ENCODE measurements at places on chromosomes 16 and 17.

DNA sequence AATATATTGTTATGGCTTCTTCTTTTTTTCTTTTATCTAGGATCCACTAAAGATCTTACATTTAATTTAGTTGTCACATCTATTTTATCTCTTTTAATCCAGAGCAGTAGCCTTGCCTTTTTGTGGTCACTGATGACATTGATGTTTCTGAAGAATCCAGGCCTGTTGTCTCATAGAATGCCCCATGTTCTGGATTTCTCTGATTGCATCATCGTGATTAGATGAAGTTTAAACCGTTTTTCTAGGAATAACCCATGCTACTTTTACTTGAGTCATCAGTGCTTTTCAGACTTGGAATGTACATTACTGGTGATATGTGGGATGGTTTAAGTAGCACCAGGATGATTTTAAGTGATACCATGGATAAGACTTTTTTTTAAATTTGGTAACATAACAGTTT lies 106.4 kb upstream of the CES5A start:
- no peaks in the 10 kb centered on the region for H3K4me1 ChIP-seq
- H3K4me3 ChIP-seq: no peak overlapping the region
- no peaks in the 10 kb centered on the region for H3K27me3 ChIP-seq
- no peaks in the 10 kb centered on the region for H3K36me3 ChIP-seq
- H3K27ac ChIP-seq: no peak overlapping the region

DNA sequence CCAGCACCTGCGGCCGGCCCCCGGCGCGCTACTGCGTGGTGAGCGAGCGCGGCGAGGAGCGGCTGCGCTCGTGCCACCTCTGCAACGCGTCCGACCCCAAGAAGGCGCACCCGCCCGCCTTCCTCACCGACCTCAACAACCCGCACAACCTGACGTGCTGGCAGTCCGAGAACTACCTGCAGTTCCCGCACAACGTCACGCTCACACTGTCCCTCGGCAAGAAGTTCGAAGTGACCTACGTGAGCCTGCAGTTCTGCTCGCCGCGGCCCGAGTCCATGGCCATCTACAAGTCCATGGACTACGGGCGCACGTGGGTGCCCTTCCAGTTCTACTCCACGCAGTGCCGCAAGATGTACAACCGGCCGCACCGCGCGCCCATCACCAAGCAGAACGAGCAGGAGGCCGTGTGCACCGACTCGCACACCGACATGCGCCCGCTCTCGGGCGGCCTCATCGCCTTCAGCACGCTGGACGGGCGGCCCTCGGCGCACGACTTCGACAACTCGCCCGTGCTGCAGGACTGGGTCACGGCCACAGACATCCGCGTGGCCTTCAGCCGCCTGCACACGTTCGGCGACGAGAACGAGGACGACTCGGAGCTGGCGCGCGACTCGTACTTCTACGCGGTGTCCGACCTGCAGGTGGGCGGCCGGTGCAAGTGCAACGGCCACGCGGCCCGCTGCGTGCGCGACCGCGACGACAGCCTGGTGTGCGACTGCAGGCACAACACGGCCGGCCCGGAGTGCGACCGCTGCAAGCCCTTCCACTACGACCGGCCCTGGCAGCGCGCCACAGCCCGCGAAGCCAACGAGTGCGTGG lies 1.5 kb downstream of the NTN1 start:
- peak overlapping the region; percentile 85 for H3K27ac ChIP-seq
- H3K4me1 ChIP-seq: peaks cover 45% of the 10 kb centered on the region
- H3K36me3 ChIP-seq: no peaks in the 10 kb centered on the region
- DNase-seq: peak; percentile 18
- H3K27me3 ChIP-seq: peaks cover 73% of the 10 kb centered on the region

GRCh38 chr17:36614081-36614480 lies 12.7 kb downstream of the MRM1 start:
- H3K36me3 ChIP-seq: no peaks in the 10 kb centered on the region
- peaks cover 55% of the 10 kb centered on the region for H3K27me3 ChIP-seq
- H3K27ac ChIP-seq: no peak overlapping the region
- DNase-seq: no peak
- H3K4me3 ChIP-seq: no peak overlapping the region

DNA sequence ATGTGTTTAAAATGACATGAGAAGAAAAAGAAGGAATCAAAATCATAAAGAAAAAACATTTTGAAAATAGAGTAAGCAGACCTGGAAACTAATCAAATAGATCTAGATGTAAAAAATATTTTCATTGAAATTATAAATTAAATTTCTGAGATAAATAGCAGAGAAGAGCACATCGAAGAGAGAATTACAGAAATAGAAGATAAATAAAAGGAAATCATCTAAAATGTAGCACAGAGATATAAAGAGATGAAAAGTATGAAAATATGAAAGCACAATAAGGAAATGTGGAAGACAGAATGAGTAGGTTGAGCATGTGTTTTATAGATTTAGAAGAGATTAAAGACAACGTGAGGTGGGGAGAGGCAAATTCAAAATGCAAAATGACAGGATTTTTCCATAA lies 130.9 kb upstream of the SEC14L1 start:
- no peak for DNase-seq
- no peaks in the 10 kb centered on the region for H3K36me3 ChIP-seq
- H3K27ac ChIP-seq: no peak overlapping the region
- peaks cover 68% of the 10 kb centered on the region for H3K27me3 ChIP-seq
- H3K4me3 ChIP-seq: no peak overlapping the region

- no peak overlapping the region for H3K4me3 ChIP-seq
- no peak for DNase-seq
These were observed 953.5 kb downstream of the CDH11 start for GRCh38 chr16:64168371-64168770.

DNA sequence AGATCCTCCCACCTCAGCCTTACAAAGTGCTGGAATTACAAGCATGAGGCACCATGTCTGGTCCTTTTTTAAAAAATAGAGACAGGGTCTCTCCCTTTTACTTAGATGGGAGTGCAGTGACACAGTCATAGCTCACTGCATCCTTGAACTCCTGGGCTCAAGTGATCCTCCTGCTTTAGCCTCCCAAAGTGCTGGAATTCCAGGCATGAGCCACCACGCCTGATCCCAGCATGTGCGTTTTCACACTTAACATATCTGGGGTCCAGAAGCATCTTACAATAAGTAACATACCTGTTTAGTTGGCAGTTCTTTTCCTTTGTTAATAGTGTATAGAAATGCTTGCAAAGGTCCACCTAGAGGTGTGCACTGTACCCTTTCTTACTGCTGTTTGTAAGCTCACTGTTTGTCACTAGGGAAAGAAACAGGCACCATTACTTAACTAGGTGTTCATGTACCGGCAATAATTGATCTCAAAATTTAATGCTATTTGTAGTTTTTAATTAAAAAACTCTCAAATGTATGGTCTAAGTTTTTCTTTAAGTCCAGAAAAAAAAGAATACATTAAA lies 221.7 kb downstream of the RPTOR start:
- peaks cover 7% of the 10 kb centered on the region for H3K36me3 ChIP-seq
- DNase-seq: no peak
- H3K27me3 ChIP-seq: no peaks in the 10 kb centered on the region
- H3K27ac ChIP-seq: no peak overlapping the region
- H3K4me3 ChIP-seq: no peak overlapping the region
- no peaks in the 10 kb centered on the region for H3K4me1 ChIP-seq

DNA sequence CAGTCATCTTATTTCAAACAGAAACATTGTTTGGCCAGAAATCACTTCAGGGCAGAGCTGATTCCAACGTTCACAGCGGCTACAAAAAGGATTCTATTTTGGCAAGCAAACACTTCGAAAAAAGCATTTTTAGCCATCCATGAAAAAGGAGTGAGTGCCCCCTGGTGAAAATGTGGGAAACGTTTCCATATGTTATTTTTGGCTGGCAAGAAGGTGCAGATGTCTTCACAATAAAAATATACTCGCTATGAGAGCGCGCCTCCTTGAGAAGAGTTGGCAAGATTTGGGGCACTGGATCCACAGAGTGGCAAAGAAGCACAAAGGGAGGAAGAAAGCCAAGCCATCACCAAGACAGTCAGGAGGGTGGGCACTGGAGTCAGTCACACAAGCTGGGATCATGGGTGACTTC lies 191.1 kb downstream of the CHD9NB start:
- H3K27ac ChIP-seq: no peak overlapping the region
- no peak overlapping the region for H3K4me3 ChIP-seq
- no peaks in the 10 kb centered on the region for H3K36me3 ChIP-seq
- H3K27me3 ChIP-seq: no peaks in the 10 kb centered on the region
- DNase-seq: no peak
- H3K4me1 ChIP-seq: no peaks in the 10 kb centered on the region

DNA sequence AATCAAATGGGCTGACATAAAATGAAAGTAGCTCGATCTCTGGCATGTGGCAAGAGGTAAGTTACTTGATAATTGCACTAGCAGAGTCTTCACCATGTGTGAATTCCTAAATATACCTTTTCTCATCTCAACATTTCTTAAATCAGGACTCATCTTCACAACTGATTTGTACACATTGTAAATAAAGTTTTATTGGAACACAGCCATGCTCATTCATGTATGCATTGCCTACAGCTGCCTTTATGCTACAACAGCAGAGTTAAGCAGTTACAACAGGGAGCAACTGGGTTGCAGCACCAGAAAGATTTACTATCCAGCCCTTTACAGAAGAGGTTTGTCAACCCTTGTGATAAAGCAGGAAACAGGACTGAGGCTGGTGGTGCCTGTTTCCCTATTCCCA lies 48.1 kb downstream of the ARHGAP17 start:
- no peak for DNase-seq
- no peak overlapping the region for H3K27ac ChIP-seq
- H3K4me3 ChIP-seq: no peak overlapping the region
- peaks cover 36% of the 10 kb centered on the region for H3K4me1 ChIP-seq
- H3K27me3 ChIP-seq: no peaks in the 10 kb centered on the region

DNA sequence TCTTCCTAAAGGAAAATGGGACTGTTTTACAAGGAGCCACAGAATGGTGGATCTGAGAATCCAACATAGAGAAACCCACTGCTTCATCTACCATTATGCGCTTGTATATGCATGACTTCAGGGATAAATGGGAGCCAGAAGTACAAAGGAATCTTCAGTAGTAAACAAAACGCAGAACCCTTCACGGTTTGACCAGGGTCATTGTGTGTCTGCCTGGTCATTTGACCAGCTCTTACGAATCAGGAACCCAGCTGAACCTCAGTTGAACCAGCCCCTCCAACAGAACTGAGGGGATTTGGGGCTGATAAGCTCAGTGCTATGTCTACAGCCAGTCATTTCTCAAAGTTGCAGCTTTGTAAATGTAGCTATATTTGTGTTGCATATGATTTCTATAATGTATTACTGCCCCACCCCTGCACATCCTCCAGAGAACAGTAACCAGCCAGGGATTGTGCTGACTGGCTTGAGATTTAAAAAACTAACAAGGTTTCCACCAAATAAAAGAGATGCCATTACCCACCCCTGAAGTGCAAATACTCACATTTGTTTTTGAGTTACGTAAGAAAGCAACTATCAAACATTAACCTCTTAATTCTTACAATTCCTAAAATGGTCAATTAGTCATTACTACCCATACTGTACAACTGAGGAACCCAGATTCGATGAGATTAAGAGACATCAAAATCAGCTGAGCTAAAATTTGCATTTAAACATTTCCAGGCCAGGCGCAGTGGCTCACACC lies 6.3 kb downstream of the CMTM4 start:
- peaks cover 6% of the 10 kb centered on the region for H3K4me1 ChIP-seq
- no peaks in the 10 kb centered on the region for H3K27me3 ChIP-seq
- no peaks in the 10 kb centered on the region for H3K36me3 ChIP-seq

- peaks cover 31% of the 10 kb centered on the region for H3K27me3 ChIP-seq
- no peak overlapping the region for H3K4me3 ChIP-seq
- H3K27ac ChIP-seq: no peak overlapping the region
- H3K4me1 ChIP-seq: no peaks in the 10 kb centered on the region
These were observed 369.1 kb downstream of the XYLT1 start for GRCh38 chr16:17101646-17102045.

GRCh38 chr17:55458287-55458900 lies 36.8 kb upstream of the MMD start:
- H3K27ac ChIP-seq: peak overlapping the region; percentile 25
- DNase-seq: no peak
- no peak overlapping the region for H3K4me3 ChIP-seq
- no peaks in the 10 kb centered on the region for H3K36me3 ChIP-seq

- DNase-seq: no peak
- no peak overlapping the region for H3K4me3 ChIP-seq
- peaks cover 9% of the 10 kb centered on the region for H3K4me1 ChIP-seq
- H3K27ac ChIP-seq: no peak overlapping the region
- no peaks in the 10 kb centered on the region for H3K27me3 ChIP-seq
These were observed 147.0 kb downstream of the MAP2K6 start for GRCh38 chr17:69561462-69561861.

- no peaks in the 10 kb centered on the region for H3K36me3 ChIP-seq
- no peak for DNase-seq
- no peak overlapping the region for H3K4me3 ChIP-seq
- peaks cover 10% of the 10 kb centered on the region for H3K4me1 ChIP-seq
- no peaks in the 10 kb centered on the region for H3K27me3 ChIP-seq
These were observed 8.0 kb upstream of the STX4 start for GRCh38 chr16:31025339-31025738.

DNA sequence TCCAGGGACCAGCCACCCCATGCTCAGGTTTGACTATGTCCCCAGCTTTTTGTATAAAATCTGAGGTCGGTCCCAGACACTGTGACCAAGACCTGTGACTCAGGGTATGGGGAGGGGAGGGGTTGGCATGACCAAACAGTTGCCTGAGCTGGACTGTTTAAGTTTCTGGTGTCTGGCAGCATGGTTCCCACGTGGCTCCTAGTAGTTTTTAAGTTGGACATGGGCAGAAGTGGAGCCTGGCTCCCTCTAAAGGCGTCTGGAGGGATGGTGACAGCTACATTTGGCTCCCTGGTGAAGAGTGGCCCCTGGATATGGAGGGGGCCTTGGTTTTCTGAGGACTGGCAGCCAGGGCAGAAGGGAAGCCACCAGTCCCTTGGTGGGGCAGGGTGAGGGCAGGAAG lies 7.9 kb downstream of the SMCR8 start:
- H3K27ac ChIP-seq: no peak overlapping the region
- H3K27me3 ChIP-seq: no peaks in the 10 kb centered on the region
- DNase-seq: no peak

- no peaks in the 10 kb centered on the region for H3K36me3 ChIP-seq
- H3K27me3 ChIP-seq: no peaks in the 10 kb centered on the region
- DNase-seq: no peak
- no peak overlapping the region for H3K27ac ChIP-seq
These were observed 122.3 kb downstream of the DYNLRB2 start for GRCh38 chr16:80663078-80663477.

DNA sequence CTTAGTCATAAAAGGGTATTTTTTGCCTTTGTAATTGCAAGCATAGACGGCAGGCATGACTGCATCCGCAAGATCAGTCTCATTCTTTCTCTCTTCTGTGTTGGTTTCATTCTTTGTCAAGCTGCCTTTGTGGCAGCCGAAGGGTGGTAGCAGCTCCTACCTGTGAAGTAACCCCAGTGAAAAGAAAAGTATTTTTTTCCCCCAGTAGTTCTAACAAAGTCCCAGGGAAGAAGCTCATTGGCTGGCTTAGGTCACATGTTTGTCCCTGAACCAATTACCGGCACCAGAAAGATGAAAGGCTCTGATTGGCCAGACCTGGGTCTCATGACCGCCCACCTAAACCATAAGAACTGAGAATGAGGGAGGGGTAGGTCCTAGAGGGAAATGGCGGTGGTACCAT lies 110.7 kb downstream of the RAP1GAP2 start:
- no peaks in the 10 kb centered on the region for H3K27me3 ChIP-seq
- no peak overlapping the region for H3K27ac ChIP-seq
- peaks cover 64% of the 10 kb centered on the region for H3K4me1 ChIP-seq
- no peaks in the 10 kb centered on the region for H3K36me3 ChIP-seq
- H3K4me3 ChIP-seq: no peak overlapping the region
- no peak for DNase-seq

- peaks cover 35% of the 10 kb centered on the region for H3K27me3 ChIP-seq
- no peaks in the 10 kb centered on the region for H3K4me1 ChIP-seq
- no peaks in the 10 kb centered on the region for H3K36me3 ChIP-seq
- DNase-seq: no peak
These were observed 4.2 kb upstream of the KRTAP3-2 start for GRCh38 chr17:41003926-41004325.
